ENCODE measurements at places on chromosomes 6 and 20.

DNA sequence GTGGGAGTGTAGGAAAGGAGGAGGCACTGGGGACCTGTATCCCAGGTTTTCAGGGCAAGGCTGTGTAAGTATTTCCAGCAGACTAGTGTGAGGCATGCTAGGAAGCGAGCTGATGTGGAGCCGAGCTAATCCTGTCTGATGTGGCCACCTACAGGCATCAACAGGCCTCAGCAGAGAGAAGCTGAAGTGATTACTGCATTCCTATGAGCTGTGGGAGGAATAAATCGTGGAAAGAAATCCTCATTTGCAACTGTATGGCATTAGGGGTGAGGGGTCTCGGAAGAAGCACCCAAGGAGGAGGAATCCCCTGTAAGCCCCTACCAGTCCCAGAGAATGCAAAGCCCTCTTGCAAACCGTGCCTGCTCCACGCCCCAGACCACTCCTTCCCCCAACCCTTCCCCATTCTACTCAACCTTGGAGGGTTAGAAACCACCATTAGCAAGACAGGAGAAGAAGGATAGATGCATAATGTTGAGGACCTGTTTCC, 41.6 kb downstream of the C6orf15 start:
- peak; percentile 39 for DNase-seq

DNA sequence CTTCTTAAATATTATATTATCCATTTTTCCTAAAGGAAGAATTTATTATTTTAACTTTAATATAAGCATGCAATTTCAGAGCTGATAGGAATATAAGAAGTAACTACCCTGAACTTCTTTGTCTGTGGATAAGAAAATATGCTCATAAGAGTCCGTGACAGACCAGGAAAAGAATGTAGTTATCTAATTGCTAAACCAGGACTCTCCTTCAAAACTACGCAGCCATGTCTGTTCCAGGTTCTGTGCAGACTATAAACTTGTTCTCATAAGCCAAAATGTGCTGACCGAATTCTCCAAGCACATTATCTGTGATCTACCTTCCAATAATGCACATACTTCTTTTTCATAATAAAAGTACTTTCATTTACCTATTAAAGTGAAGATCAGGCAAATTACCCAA, 116.5 kb downstream of the TRDN start:
- no peak for DNase-seq

- DNase-seq, result peak; percentile 52
Measured at GRCh38 chr6:33851959-33852358, 48.2 kb upstream of the MLN start.

DNA sequence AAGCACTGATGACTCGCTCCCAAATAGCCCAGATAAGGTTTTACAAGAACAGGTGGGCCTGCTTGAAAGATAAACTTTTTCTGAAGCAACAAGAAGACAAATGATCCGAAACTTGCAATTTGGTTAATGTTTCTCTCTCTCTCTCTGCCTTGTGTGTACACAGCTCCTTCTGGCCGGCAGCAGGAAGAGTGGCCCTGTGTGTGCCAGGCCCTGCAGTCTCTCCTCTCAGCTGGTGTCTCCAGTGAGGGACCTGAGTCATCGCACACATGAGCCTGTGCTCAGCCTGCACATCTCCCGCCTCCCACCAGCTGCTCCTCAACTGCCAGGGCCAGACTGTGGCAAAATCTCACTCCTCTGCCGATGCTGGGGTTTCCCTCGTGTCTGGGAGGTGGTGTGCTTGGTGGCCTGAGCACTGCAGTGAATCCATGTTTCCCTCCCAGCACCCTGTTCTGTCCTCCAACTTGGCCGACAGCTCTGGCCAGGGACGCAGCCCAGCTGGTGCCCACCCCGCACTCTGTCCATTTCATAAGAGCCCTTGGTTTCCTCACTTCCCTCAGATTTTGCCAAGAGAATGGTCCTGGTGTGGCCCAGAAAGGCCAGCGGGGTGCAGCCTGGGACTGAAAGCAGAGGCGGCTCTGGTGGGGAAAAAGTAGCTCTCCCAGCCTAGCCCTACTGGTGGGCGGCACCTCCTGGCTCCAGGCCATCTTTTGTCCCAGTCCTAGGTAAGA, 49.4 kb downstream of the ERMARD start:
- no peak for DNase-seq

DNA sequence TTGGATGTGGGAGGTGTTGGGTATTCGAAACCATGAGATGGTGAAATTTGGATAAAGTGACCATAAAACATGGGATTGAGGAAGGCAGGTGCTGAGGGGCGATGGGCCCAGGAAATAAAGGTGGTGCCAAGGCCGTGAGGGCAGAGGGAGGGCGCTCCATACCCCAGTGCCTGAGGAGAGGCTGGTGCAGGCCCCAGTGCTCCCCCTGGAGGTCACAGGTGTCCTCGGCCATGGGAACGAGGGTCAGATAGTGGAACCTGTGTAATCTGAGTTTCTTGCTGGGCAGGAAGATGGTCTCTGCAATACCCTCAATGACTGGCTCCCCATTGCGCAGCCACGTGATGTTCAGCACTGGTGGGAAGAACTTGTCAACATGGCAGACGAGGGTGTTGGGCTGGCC, 16.2 kb downstream of the HLA-DPB1 start:
- peak; percentile 78 for DNase-seq

All from hematopoietic multipotent progenitor cell treated with erythropoietin and hydrocortisone succinate and interleukin-3 and kit ligand, for 6 days (in vitro differentiated cells).